ENCODE measurements at places on chromosomes 13 and 19.

DNA sequence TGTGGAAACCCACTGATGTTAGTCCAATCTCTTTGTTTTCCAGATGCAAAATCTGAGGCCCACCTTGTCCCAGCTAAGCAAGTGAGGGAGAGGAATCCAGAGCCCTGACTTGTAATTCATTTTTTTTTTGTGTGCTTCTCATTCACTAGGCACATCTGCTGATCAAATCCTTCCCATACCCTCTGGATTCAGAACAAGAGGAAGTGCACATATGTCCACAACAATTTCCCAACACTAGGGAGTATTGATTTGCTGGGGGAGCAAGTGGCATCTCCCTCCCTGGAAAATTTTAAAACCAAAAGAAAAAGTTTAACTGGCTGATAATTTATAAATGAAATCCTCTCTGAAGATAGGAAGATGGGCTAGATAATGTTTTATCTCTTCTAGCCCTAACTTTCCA lies 94.6 kb upstream of the RFC3 start:
- DNase-seq, result no peak

GRCh38 chr13:48859272-48860105 lies 116.2 kb upstream of the FNDC3A start:
- DNase-seq, result no peak

DNA sequence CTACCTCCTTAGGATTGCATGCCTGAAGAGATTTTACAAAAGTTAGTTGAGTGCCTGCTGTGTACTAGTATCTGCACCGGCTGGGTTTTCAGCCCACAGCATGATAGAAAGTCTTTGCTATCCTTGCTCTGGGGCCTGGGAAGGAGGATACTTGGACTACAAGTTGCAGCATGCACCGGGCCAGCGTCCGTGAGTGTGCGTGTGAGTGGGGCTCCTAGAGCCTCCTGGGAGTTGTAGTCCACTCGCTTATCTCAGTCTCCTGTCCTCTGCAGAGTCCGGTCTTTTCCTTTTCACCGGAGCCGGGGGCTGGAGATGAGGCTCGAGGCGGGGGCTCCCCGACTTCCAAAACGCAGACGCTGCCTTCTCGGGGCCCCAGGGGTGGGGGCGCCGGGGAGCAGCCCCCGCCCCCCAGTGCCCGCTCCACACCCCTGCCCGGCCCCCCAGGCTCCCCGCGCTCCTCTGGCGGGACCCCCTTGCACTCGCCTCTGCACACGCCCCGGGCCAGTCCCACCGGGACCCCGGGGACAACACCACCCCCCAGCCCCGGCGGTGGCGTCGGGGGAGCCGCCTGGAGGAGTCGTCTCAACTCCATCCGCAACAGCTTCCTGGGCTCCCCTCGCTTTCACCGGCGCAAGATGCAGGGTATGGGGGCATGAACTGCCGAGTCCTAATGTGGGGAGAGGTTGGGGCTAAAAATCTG lies 20.6 kb downstream of the BRSK1 start:
- DNase-seq, result peak; percentile 74

DNA sequence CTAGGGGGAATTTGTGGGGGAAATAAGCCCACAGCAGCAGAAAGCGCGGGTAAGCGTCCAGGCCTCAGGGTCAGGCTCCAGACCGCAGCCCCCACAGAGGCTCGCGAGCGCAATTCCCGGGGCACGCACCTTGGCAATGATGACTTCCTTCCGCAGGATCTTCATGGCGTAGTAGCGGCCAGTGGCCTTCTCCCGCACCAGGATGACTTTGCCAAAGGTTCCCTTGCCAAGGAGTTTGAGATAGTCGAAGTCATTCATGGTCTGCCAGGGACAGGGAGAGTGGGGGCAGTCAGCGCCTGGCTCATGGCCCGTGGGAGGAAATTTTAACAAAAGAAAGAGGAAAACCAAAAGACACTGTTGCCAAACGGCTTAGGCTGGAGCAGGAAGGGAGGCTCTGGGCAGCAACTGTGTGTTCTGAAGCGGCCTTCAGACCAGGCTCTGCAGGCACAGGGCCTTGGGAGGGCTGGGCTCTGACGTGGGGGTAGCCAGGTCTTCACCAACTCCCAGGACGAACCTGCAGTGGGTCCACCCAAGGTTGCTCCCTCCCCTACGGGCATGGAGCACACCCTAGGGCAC lies 15.4 kb upstream of the CCNP start:
- DNase-seq, result peak; percentile 88

GRCh38 chr13:77016251-77016812 lies 10.6 kb downstream of the FBXL3 start:
- DNase-seq, result no peak

DNA sequence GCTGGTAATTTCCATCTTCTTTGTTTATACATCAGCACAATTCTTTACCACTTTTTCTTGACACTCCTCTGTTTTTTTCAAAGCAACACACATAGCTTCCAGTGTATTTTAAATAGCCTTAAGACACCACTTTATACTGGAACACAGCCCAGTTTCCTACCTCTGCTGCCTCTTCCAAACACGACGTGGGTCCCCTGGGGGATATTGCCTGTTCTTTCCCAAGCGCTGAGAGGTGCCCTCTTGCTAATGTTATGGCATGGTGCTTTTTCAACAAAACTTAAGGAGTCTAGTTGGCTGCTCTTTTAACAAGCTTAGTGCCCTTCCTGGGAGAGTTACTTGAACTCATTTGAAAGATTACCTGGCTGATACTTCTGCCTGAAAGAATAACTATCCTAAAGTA lies 112.7 kb downstream of the OLFM4 start:
- no peak for DNase-seq

- DNase-seq, result no peak
Observed at GRCh38 chr13:101454767-101455166, 2.3 kb downstream of the ITGBL1 start.

DNA sequence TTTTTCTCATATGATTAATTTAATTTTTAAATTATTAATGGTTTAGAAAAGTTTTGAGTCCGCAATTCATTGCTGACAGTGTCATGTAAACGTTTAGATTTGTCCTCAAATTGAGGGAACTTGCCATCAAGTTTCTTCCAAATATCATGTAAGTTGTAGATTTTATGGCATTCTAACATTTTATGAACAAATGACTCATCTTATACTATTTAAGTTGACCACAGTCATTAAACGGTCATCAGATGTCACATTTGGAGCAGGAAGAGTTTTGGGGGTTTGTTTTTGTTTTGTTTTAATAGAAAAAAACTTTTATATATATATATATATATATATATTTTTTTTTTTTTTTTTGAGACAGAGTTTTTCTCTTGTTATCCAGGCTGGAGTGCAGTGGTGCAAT lies 4.3 kb downstream of the ZNF114 start:
- DNase-seq, result no peak

GRCh38 chr13:40152145-40152544 lies 496.7 kb downstream of the COG6 start:
- DNase-seq, result no peak

DNA sequence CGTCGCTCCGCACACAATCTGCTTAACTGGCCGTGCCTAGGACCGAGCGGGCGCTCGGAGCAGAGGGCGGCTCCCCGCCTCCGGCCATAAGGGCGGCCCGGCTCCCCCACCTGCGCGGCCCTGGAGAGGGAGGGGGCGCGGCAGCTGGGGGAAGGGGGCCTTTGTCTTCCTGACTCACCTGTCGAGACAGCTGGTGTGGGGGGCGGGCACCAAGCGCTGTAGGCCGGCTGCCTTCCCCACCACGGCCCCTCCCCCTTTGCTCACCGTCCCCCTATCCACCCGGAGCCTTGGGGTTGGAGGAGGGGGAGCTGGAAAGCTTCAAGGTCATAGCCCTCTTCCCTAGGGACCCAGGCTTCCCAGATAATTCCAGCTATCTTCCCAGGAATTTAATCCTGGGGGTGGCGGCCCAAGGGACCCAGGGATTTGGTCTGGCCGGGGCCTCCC lies 1.2 kb downstream of the VASP start:
- no peak for DNase-seq

GRCh38 chr19:19600793-19601330 lies 17.6 kb downstream of the PBX4 start:
- DNase-seq, result no peak

- no peak for DNase-seq
Observed at GRCh38 chr13:48790199-48790598, 136.5 kb downstream of the CYSLTR2 start.

- no peak for DNase-seq
Observed at GRCh38 chr13:71540098-71540497, 326.9 kb downstream of the DACH1 start.

DNA sequence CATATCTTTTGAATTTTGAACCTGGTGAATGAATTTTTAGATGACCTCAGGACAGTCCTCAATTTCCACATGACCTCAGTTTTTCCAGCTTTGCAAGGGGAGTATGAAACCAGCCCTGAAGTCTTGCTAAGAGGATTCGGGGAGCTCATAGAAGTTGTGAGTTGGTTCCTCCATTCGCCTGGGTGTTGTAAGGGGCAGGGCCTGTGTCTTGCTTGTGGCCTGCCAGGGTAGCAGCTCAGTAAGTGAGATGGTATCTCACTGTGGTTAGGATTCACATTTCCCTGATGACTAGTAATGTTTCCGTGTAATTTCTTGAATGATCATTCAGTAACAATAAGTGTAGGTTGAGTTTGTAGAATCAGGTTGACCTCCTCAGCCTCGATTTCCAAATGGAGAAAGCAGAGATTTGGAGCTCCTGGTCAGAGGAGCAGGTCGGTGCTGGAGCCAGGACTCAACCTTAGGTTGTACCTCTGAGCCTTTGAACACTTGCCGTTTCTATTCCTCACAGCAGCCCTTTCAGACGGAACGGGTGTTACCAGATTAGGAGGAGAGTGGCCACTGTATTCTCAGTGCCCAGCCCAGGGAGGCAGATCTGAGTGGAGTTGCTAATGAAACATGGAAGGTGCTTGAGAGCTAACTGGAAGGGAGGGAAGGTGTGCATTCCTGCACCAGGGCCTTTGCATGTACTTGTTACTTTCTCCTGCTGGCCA lies 14.6 kb downstream of the NACC1 start:
- no peak for DNase-seq

DNA sequence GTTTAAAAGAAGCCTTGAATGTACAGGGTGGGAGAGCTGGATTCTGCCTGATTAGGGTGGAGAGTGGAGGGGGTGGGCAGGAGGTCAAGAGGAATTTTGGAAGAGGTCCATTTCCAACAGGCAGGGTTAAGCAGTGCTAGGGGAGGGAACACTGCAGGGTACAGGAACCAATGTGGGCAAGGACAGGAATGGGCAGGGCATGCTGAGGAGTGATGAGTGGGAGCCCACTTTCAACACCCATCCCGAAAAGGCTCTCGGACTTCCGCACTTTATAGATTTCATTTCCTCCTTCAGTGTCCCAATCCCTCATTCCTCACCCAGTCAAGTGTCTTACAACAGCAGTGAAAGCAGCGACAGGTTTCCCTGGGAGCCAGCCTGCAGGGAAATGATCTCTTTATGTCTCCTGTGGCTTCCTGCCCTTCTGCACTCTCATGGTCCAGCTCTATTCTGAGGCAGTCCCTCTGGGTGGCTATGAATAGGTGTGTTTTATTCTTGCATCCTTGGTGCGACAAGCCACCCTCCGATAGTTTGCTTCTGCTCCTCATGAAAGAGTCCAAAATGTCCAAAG lies 50.5 kb upstream of the ZNF507 start:
- no peak for DNase-seq

DNA sequence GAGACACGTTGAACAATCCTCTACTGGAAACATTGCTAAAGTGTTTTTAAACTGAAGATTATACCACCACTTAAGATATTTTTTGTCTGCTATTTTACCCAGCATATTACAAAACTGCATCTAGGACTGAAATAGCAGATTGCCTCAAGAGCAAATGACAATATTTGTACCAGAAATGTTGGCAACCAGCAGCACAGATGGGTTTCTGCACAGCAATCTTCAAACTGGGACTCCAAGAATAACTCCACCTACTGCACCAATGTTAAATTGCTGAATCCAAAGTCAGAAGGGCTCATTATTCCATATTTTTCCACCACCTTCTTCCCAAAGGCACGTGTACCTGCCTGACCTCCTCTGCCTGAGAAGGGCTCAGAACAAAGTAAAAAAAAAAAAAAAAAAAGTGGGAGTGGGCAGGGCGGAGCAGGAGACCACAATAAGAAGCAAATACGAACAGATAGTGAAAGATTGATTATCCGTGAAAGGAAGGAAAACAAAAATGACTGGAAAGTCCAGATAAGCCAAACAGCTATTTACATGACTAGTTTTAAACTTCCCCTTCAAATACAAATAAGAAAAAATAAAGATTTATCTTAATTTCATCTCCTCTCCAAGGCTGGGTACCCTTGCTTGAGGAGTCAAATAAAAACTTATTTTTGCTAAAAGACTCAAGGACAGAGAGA lies 79.4 kb downstream of the FOXO1 start:
- no peak for DNase-seq

GRCh38 chr13:106498571-106498970 lies 36.9 kb downstream of the EFNB2 start:
- no peak for DNase-seq

- no peak for DNase-seq
Observed at GRCh38 chr19:41175801-41176777, 16.9 kb upstream of the CYP2S1 start.

DNA sequence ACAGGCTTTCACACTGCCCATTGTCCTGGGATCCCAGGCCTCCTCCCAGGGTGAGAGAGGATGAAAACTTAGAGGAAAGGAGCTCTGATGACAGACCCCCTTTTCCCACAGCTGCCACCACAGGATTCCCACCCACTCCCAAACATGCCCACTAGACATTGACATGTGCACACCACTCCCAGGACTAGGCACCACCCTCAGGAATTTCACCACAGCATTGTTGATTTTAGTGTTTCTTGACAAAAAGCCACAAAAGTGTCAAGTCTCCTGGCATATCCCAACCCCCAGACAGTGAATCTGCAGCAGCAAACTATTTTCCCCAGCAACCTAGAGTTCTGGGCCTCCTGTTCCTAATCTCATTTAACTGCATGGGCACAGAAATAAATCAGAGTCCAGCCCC lies 10.1 kb downstream of the ZNF714 start:
- DNase-seq, result no peak

DNA sequence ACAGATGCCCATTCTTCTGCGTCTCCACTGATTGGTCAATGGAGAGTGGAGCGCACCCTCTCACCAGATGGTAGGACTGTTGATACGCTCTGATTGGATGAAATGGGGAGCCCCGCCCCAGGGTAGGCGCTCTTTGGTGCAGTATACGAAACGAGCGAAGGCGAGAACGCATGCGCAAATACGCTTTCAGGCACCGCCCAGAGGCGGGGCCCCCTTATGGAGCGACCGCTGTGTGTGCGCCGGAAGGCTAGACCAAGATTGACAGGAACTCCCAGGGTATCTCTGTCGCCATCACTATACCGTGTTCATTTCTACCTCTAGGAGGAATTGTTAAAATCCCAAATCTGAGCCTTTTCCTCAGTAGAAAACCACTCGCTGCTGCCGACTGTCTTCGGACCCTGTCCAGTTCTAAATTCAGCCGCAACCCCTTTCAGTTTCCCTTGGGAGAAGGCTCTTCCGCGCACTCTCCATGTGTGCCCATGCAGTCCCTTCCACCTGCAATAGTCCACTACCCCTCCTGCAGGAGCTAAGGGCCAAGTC lies 720 bp upstream of the HNRNPL start:
- DNase-seq, result no peak
